ENCODE measurements at places on chromosomes 7 and 10. TPM values are rescaled to one million over a fixed set of nuclear protein-coding genes. Genes with fewer than 3 reads are reported as not detected.

- DNase-seq = peak; percentile 5
These were observed 1.6 kb downstream of the BICC1 start for GRCh38 chr10:58514111-58514770.

- DNase-seq = no peak
These were observed 7.0 kb upstream of the ZNF862 start for GRCh38 chr7:149830997-149831740.

GRCh38 chr10:51800121-51800520, 100.7 kb upstream of the CSTF2T start:
- DNase-seq = no peak

Gene MYO3A
- not detected for total RNA-seq

DNA sequence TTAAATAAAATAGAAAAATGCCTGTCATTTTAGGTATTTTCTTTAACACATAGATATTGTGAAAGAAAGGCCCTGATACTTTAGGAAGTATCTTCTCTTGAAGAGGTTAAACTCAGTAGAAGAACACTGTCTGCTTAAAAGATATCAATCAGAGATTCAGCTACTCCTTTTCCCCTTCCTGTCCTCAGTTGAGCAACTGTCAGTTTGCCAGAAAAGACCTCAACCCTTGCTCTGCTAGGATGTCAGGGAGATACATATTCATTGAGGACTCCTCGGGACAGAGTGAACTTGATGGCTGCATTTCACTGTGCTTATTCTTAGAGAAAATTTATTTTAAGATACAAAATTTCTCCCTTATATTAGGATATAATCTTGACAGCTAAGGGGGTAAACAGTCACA, 173.6 kb upstream of the CACNA2D1 start:
- DNase-seq = no peak

- DNase-seq = no peak
These were observed 66.4 kb upstream of the ANK3 start for GRCh38 chr10:60456053-60456452.
